ENCODE measurements at places on chromosomes 6 and 20.

GRCh38 chr6:74742793-74743508 is 462.9 kb downstream of the COL12A1 start:
- no peak for DNase-seq

DNA sequence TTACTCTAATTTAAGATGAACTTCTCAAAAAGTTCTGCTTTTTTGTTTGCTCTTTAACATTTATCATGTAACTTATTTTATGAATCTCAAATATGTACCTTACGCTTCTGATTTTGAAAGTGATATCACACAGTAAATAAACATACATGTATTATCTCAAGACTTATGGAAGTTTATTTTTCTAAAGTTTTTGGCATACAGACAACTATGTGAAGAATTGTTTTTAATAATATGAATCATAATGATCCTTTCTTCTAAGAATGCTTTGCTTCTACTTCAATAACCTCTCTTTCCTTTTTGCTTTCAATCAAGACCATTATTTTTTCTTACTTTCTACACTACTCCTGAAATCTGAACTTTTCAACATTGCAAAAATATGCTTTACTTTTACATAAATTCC is 816.4 kb downstream of the EYS start:
- no peak for DNase-seq

- no peak for DNase-seq
These were observed 224.9 kb upstream of the SMLR1 start for GRCh38 chr6:130602151-130602770.

DNA sequence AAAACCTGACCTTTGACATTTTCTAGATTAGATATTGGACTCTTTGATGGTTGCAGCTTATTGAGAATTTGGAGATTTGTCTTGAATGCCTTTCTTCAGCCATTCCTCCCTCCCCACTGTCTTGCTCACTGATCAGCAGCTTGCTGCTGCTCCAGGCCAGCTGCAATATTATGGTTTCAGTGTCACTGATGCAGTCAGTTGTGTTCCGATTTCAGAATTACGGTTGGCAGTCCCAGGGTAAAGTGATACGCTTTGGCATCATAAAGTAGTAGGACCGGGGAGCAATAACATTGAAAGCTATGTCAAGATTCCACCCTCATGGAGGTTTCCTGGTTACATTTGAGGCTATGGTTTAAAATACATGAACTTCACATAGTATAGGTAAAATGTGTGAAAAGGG is 152.6 kb downstream of the BCKDHB start:
- DNase-seq, result no peak

DNA sequence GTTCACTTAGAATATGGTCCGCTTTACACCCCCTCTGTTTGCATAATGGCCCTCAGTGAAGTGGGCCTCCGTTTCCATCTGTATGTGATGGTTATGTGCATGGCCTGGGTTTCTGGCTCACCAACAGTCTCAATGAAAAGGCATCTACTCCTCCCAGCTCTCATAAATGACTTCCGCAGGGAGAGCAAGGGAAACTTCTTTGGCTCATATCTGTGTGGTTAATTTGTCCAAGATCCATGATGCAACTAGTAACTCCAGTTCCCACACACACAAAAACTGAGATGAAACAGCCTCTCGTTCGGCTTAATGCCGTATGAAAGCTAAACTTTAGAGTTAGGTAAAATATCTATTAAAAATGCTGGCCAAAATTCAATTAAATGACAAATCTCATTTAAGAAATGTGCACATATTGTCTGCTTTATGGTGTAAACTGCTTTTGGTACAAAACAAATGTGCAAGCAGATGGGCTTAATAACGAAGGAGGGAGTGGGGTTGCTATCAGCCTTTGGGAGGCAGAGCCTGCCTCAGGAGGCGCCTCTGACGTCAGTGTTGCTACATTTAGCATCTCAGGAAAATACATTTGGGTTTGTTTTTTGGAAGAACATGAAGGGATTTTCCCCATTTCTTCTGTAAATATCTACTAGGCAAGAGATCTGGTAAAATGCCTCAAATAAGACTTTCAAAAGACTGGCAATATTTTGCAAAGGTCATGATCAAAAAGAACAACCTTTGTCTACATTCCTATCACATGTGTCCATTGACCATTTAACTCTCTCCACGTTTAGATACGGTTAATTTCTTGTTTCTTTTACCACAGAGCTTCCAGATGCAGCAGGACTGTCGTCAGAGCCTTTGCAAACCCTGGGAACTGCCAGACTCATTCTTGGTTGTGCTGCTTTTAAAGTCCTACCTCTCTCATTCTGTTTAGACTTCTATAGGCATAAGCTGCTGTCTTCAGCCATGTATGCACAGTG is 96.8 kb downstream of the ARMC2 start:
- DNase-seq, result no peak

- no peak for DNase-seq
These were observed 2.5 kb downstream of the GTF2H5 start for GRCh38 chr6:158170656-158171081.

DNA sequence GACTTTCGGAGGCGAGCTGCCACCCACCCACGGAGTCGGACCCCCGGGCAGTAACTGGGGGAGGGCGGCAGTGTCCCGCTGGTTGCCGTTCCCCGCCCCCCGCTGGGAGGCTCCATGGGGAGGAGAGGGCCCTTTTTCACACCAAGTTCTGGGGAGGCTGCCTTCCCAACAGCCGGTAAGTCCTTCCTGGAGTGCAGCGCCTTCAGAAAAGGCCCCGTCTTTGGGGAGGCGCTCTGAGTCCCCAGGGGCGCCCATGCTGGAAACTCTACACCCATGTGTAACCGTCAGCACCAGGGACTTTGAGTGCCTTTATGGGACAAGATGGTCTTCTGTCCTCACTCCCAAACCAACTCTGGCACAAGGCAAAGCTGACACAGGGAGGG is 430 bp upstream of the SOX18 start:
- no peak for DNase-seq

GRCh38 chr6:39908838-39909583 is 25.3 kb downstream of the MOCS1 start:
- DNase-seq, result no peak

DNA sequence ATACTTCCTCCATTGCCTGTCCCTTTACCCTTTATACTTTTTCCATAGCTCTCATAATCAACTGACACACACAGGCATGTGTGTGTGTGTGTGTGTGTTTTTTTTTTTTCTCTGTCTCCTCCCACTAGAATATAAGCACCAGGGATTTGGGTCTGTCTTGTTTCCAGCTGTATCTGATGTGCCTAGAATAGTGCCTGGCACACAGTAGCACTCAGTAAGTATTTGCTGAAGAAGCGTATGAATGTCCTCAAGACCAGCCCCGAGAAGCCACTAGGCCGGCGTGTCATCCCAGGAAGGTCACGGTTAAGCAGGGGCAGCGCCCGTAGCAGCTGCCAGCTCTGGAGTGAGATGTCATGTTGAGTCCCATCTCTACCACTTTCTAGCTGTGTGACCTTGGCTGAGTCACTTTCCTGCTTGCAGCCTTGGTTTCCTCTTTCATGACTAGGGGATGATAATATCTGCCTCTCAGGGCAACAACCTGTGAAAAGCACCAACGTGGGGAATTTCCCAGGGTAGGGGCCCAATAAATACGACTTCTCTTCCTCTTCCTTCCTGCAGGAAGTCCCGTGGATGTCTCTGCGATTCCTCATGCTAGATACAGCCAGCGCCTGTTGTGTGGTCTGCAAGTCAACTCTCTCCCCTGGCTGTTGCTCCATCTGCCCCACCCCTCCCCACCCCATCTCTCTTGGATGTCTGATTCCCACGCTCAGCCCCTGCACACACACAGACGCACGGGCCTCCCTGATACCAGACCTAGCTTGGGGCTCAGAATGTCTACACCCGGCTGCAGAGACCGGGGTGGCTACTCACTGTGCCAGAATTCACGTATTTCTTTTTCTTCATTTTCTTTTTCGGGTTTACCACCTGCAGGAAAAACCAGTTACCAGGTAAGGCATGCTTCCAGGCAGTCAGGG is 58.1 kb downstream of the RAB44 start:
- peak; percentile 82 for DNase-seq

GRCh38 chr6:2854396-2854982 is 12.8 kb upstream of the SERPINB1 start:
- no peak for DNase-seq

- no peak for DNase-seq
These were observed 5.1 kb downstream of the KIAA1755 start for GRCh38 chr20:38255393-38255792.

- no peak for DNase-seq
These were observed 329.0 kb downstream of the GJA1 start for GRCh38 chr6:121764493-121764892.

DNA sequence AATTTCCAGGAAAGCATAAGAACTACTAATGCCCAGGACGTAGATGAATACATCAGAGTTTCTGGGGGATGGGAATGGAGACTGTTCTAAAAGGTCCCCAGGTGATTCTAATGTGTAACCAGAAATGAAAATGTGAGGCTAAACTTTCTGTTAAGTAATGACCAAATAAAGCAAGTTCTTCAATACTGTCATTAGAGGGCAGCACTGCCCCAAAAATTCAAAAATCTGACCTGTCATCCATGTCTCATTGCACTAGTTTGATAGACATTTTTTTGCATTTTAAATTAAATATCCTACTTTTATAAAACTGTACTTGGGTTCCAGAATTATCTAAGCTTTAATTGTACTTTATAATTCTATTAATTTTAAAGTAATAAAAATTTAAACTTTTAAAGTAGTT is 94.9 kb downstream of the RFX6 start:
- peak; percentile 15 for DNase-seq

- no peak for DNase-seq
These were observed 41.7 kb downstream of the TMEM242 start for GRCh38 chr6:157281570-157281969.

- DNase-seq, result no peak
These were observed 106.3 kb downstream of the PRKN start for GRCh38 chr6:162621246-162621645.

DNA sequence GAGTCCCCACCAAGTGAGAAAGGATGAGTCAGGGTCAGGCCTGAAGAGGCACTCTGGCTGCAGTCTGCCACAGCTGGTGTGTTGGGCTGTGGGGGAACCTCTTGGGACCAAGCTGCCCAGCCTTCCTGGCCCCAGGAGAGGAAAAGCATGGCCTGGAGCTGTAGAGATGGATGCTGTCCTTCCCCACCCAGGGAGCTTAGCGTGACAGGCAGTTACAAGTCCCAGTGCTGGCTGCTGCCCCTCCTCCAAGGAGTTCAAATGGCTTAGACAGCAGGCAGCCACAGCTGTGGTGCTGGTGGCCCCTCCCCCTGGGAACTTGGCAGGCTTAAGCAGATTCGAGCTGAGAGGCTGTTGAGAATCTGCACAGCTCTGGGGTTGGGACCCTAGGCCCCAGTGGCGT is 253.2 kb downstream of the PLCB1 start:
- DNase-seq, result no peak

DNA sequence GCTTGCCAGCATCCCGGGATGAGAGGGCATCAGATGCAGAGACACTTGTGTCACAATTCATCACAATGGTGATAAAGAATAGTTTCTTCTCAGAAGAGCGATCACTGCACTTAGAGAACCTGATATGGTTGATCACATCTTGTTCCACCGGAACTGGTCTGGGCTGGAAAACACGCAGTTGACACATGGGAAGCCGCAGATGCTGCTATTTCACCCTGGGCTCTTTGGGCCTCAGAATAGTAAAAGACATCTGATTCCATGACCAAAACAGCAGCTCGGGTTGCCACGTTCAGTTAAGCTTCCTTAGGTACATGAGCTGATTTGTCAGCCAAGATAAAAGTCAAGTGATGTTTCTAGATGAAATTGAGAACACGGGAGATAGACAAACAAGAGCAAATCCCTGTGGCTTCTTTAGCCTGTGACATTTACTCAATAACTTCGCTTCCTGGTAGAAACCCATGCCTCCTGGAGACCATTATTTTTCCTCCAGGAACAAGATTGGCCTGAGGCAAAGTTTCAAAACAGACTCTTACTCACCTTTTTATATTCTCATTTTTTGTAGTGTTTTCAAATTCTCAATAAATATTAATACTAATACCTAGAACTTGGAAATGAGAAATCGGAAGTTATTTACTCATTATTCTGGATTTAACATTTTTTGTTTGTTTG is 59.4 kb downstream of the TRMT6 start:
- DNase-seq, result no peak

GRCh38 chr6:128415387-128415786 is 105.0 kb downstream of the PTPRK start:
- no peak for DNase-seq

DNA sequence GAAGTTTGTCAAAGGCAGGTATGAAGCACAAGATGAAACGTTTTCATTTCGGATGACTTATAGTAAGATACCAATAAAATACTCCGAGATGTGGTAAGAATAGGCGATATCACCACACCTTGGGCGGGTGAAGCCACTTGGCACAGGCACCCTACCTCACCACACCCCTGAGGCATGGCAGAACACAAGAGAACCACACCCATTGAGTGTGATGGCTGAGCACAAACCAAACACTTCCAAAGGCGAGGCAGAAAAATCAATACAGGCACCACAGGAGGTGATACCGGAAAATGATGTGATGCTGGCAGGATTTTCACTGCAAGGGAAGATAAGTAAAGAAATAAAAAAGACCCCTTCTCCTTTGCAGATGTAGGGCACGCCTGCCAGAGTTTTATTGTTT is 332.9 kb upstream of the PRDM1 start:
- DNase-seq, result no peak

- DNase-seq, result no peak
These were observed 631.2 kb upstream of the EPHA7 start for GRCh38 chr6:94050515-94050914.

DNA sequence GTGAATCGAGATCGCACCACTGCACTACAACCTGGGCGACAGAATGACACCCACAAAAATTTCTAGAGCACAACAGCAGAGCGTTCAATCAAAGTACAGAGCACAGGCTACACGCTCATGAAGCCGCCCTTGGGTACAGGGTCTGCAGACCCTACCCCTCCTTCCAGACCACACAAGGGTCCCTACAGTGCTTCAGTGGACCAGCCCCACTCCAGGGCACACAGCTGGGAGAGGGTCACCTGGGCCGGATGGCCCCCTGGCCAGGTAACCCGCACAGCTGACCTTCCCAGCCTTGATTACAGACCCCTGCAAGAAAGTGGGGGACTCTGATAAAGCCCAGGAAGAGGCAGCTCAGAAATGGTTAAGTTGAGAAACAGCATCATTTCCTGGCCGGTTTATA is 63.6 kb downstream of the RIPOR3 start:
- no peak for DNase-seq

DNA sequence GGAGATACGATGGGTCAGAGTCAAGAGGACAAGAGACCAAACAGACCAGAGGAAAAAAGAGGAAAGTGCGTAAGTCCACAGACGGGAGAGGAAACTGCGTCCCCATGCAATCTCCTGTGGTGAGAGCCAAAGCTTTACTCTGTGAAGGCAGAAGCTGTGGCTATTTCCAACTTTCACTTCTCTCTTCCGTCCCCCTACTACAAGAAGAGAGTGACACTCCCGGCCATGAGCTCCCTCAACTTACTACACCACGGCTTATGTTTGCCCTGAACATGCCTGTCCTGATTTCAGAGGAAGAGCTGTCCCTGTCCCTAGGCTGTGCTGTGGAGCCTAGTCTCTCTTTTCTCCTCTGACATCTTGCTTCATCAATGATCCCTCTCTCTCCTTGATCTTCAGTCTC is 11.5 kb upstream of the SSR1 start:
- no peak for DNase-seq
